ENCODE measurements at places on chromosomes 2 and 18.

- no peak for DNase-seq
Observed at GRCh38 chr2:142048581-142048980, 82.2 kb downstream of the LRP1B start.

DNA sequence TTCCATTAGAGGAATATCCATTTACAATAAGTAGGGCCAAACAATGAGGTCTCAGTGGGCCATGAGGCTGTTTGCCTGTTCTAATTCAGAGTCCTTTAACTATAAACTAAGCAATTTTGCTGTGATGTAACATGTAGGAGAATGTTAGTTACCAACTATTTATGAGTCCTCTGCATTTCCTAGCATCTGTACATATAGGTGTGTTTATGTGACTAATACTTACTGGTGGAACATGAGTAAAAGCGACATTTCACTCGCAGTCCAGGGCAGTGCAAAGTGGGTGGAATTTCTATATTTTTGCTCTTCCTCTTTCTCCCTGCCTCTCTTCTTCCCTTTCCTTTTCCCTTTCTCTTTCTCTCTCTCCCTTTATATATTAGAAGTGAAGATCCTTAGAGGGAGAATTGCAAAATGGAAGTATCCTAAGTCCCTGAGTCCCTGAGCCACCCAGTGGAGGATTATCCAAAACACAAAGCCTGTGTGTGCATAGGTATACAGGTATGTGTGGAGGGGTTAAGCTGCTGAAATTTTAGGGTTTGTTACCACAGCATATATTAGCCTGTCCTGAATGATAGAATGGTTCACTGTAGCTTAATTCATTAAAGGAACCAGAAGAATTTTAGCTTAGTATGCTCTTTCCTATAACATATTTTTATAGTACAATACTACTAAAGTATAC, 487.0 kb upstream of the FANCL start:
- DNase-seq, result no peak

- DNase-seq, result no peak
Observed at GRCh38 chr18:45777393-45777792, 48.1 kb upstream of the SIGLEC15 start.

GRCh38 chr18:55286257-55286825, 301.7 kb downstream of the TCF4 start:
- DNase-seq, result no peak

- DNase-seq, result no peak
Observed at GRCh38 chr2:44233450-44234128, 41.7 kb upstream of the SLC3A1 start.

- no peak for DNase-seq
Observed at GRCh38 chr18:27312153-27312552, 127.0 kb upstream of the CHST9 start.

GRCh38 chr2:233209533-233210171, 41.8 kb upstream of the ATG16L1 start:
- DNase-seq, result no peak

- DNase-seq, result no peak
Observed at GRCh38 chr2:106561356-106561755, 74.2 kb downstream of the CD8B2 start.

DNA sequence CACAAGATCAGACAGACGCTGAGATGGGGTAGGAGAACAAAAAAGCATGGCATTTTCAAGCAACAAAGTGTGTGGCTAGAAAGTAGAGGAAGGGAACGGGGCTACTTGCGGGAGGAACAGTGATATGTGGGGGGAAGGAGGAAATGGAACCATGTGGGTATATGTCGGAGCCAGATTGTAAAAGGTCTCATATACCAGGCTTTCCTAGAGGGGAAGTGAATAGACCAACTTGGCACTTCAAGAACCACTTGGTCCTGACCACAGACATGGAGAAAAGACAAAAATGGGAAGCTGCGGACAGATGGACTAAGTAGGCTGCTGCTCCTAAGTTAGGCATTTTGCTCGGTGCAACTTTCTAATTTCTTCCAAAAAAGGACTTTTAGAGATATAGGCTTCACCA, 196.0 kb downstream of the DCC start:
- no peak for DNase-seq

DNA sequence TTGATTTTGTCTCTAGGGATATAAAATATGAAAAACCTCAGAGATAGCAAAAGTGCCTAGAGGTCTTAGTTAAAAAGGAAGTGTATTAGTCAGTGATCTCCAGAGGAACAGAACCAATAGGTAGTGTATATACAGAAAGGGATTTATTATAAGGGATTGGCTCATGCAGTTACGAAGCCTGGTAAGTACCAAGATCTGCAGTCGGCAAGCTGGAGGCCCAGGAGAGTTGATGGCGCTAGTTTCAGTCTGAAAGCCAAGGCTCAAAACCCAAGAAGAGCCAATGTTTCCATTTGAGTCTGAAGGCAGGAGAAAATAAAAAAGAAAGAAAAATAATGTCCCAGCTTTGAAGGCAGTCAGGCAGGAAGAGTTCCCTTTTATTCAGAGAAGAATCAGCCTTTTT, 93.3 kb downstream of the COLEC12 start:
- DNase-seq, result no peak

DNA sequence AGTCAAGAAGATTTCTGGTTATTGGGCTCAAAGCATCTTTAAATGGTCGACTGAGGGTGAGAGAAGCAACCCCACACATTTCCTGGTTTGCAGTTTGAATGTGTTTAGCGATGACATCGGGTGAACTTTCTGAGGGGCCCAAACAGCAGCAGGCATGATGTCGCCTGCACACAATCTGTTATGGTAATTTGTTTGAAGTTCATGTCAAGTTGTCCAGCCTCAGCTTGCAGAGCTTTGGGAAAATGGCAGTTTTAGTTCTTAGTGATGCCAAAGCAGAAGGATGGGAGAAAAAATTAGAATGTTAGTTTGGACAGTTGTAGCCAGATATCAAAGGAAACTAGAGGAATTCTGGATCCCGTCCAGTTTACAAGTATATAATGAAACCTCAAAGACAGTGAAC, 284.6 kb downstream of the MBD5 start:
- DNase-seq, result no peak

- no peak for DNase-seq
Observed at GRCh38 chr2:223075301-223076270, 23.6 kb downstream of the KCNE4 start.

- DNase-seq, result no peak
Observed at GRCh38 chr2:98037666-98038336, 42.1 kb upstream of the TMEM131 start.

GRCh38 chr2:227006189-227006897, 157.7 kb downstream of the COL4A4 start:
- no peak for DNase-seq

DNA sequence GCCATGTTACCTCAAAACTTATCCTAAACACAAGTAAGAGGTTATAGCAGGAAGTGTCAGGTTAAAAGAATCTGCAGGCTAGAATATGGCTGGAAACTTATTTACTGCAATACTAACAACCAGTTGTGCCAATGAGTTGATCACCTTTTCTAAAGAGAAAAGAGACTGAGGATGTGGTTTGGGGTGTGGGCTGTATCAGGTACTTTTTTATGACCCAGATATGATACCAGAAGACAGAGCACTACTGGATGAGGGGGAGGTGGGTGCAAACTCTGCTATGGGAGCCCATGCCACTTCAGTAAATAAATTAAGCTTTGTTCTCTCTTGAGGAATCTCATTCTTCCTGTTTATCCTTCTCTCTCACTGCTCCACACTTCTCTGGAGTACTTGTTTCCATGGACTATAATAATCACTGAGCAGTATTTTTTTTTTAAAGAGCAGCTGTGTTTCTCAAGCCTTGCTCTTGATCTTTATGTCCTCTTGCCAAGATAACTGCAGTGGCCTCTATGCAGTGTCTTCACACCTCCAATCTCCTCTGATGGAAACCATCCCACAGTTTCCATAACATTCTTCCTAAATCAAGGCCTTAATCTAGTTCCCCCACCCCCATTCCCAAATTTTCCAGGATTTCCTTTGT, 51.2 kb upstream of the NOSTRIN start:
- no peak for DNase-seq

GRCh38 chr2:135685361-135685760, 56.3 kb upstream of the UBXN4 start:
- DNase-seq, result no peak

- DNase-seq, result no peak
Observed at GRCh38 chr2:190947141-190947540, 66.5 kb downstream of the GLS start.

- DNase-seq, result no peak
Observed at GRCh38 chr2:23624378-23624777, 239.4 kb downstream of the KLHL29 start.

- DNase-seq, result no peak
Observed at GRCh38 chr2:231201475-231201814, 3.0 kb downstream of the ARMC9 start.

All from pons (tissue), 1 donor.